ENCODE measurements at places on chromosomes 7 and 10. TPM values are rescaled to one million over a fixed set of nuclear protein-coding genes. Genes with fewer than 3 reads are reported as not detected.

NUDT13 gene
- total RNA-seq, result 1.3 TPM

NEUROG3 gene
- not detected for total RNA-seq

SPACDR gene
- total RNA-seq, result 0.34 TPM

GNAT3 gene
- total RNA-seq, result not detected

KLHDC10 gene
- total RNA-seq, result 42.0 TPM

AGAP6 gene
- 3.4 TPM for total RNA-seq

SLC16A9 gene
- total RNA-seq, result 3.7 TPM

SPDYE2 gene
- total RNA-seq, result not detected

HEPACAM2 gene
- not detected for total RNA-seq

CLRN3 gene
- not detected for total RNA-seq

Measured in nasal cavity respiratory epithelium epithelial cell of viscerocranial mucosa (primary cell).